ENCODE measurements at places on chromosomes 3 and 15.

DNA sequence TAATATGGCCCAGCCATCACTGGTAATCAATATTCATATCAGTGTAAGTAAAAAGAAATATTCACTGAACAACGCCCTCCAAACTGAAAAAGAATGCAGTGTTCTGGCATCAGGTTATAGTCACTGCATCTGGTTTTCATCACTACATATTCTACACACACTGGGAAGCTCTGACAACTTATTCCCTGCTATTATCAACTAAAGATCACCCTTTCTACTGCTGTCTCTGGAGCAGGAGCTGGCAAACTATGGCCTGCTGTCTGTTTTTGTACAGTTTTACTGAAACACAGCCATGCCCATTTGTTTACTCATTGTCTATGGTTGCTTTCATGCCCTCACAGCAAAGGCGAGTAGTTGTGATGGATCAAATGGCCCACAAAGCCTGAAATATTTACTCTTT is 35.3 kb downstream of the TUBGCP4 start:
- no peak for DNase-seq

DNA sequence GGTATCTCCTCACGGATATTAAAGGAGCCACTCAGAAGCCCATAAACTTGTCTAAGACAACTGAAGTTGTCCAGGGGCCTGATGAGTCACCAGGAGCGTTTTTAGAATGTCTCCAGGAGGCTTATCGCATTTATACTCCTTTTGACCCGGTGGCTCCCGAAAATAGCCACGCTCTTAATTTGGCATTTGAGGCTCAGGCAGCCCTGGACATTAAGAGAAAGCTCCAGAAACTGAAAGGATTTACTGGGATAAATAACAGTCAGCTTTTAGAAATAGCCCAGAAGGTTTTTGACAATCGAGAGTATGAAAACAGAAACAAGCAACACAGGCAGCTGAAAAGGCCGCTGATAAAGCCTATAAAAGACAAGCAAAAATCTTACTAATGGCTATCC is 4.1 kb downstream of the DET1 start:
- no peak for DNase-seq

GRCh38 chr15:80904998-80905397 is 84.6 kb downstream of the MESD start:
- DNase-seq: no peak

DNA sequence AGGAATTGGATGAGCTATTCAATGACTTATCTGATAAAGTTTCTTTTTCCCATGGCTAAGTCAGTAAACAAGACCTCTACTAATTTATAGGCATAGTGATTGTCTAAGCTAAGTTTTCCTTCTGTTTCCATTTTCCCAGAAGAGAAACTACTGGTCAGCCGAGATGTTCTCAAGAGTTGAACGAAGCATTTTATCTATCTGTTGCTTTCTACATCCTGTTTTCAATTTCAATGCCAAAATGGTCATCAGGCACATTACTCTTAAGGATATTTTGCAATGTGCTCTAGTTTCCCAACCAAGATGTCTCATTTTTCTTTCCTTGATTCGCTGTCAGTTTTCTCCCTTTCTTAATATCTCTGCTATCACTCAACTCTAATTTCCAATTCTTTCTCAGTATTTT is 228.7 kb downstream of the MBNL1 start:
- DNase-seq: no peak

DNA sequence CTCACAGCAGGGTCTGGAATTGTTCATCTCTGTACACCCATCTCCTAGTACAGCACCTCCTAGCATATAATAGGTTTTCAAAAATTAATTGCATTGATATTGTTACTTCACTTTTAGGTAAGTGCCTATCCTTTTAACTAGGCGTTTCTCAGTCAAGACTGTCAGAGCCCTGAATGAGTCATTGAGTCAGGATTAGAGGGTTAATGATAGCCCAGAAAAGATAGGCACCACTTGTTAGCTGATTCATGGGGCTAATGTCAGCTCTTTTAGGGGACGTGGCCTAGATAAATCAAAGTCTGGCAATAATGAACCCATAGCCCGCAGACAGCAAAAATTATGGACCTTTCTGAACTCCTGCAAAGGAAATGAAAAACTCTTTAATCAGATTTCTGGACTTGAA is 42.9 kb downstream of the TIMP4 start:
- no peak for DNase-seq

- DNase-seq: no peak
Observed at GRCh38 chr3:26280517-26280916, 342.1 kb upstream of the LRRC3B start.

GRCh38 chr15:31135523-31135922 is 34.0 kb upstream of the TRPM1 start:
- DNase-seq: no peak

GRCh38 chr15:70974004-70974832 is 81.6 kb downstream of the LRRC49 start:
- DNase-seq: no peak

GRCh38 chr3:119636891-119637611 is 23.3 kb downstream of the POPDC2 start:
- DNase-seq: no peak

DNA sequence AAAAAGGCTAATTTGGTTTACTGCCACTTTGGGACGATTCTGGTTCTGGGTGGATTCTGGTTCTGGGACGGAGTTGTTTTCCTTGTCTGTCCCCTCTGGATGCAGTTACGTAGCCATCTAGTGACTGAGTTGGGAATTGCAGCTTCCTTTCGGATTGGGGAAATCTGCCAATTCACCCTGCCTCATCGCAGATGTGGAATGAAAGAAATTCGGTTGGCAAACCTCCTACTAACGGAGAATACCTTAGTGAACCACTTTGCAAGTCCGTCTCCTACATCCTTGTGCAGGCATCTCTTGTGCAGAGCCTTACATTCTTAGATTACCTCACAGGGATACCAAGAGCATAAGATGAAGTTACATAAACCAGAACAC is 31.5 kb upstream of the AP4E1 start:
- peak; percentile 83 for DNase-seq

- DNase-seq: peak; percentile 66
Observed at GRCh38 chr3:44235604-44236484, 5.8 kb upstream of the TOPAZ1 start.

GRCh38 chr3:38016847-38017444 is 12.5 kb downstream of the PLCD1 start:
- DNase-seq: no peak

Data from Caco-2 (cell line).